ENCODE measurements at places on chromosomes 16 and 17.
A peak's percentile ranks its signal among the peaks of the same experiment; 100 is the strongest.

DNA sequence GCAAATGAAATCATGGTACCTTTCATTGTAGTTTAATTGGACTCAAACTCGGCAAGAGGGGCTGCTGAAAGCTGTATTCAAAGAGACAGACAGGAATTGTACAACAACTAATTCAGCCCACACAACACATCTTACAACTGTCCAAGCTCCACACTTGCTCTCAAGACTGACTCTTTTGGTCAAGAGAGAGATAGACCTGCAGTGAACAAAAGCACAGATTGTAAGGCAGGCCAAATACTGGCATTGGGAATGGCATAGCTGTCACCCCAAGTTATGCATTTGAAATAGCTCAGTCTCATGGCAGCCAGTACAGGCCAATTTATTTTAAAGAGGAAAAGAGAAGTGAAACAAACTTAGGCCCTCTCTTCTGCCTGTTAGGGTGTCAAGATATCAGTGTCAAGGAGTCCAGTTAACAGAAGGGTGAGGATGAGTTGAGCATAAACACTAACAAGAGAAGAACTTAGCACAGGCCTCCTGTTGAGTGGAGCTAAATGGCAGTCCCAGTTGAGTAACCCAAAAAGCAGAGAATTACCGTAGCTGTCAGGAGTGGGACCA, 215.7 kb downstream of the IRX3 start:
- DNase-seq = no peak

- no peak for DNase-seq
These were observed 16.6 kb downstream of the TXNDC11 start for GRCh38 chr16:11726008-11726407.

- no peak for DNase-seq
These were observed at the start of gene GH2 for GRCh38 chr17:63881935-63882601. Gene GH2, minus strand, starts transcription at chr17:63881944. Its CDS starts 143 bp downstream, at chr17:63881801.

- DNase-seq = no peak
These were observed 23.1 kb upstream of the TMEM97 start for GRCh38 chr17:28295677-28296578.

GRCh38 chr16:83599789-83600462, 207.9 kb upstream of the HSBP1 start:
- DNase-seq = no peak

GRCh38 chr16:588639-588888, 1.3 kb upstream of the RAB40C start:
- no peak for DNase-seq

- no peak for DNase-seq
These were observed 83.2 kb downstream of the RPGRIP1L start for GRCh38 chr16:53620476-53620875.

- no peak for DNase-seq
These were observed 29.6 kb upstream of the SHISA9 start for GRCh38 chr16:12871784-12872183.

- no peak for DNase-seq
These were observed 244.9 kb downstream of the CA10 start for GRCh38 chr17:51913491-51914205.

DNA sequence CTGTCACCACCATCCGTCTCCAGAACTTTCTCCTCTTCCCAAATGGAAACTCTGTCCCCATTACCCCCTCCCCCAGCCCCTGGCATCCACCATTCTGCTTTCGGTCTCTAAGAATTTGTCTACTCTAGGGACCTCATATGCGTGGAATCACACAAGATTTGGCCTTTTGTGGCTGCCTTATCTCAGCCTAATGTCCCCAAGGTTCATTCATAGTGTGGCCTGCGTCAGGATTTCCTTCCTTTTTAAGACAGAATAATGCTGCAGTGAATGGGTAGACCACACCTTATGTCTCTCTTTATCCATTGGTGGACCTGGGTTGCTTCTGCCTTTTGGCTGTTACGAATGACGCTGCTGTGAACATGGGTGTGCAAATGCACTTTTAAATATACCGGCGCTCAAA, 139.7 kb upstream of the PLCG2 start:
- no peak for DNase-seq

- DNase-seq = no peak
These were observed 291.1 kb downstream of the FOXL1 start for GRCh38 chr16:86869288-86870022.

GRCh38 chr17:70099294-70099693, 24.3 kb downstream of the KCNJ16 start:
- DNase-seq = no peak

- DNase-seq = no peak
These were observed 4.8 kb downstream of the NEK8 start for GRCh38 chr17:28733346-28733745.

GRCh38 chr17:55708175-55708974, 14.3 kb downstream of the TMEM100 start:
- DNase-seq = no peak

- peak; percentile 57 for DNase-seq
These were observed at the start of the genes NPLOC4 and TSPAN10 for GRCh38 chr17:81636505-81637288. Gene NPLOC4, minus strand, starts transcription at chr17:81637112. Its CDS starts 182 bp downstream, at chr17:81636930. Gene TSPAN10, plus strand, starts transcription at chr17:81637196. Its CDS starts 5,217 bp downstream, at chr17:81642413.

DNA sequence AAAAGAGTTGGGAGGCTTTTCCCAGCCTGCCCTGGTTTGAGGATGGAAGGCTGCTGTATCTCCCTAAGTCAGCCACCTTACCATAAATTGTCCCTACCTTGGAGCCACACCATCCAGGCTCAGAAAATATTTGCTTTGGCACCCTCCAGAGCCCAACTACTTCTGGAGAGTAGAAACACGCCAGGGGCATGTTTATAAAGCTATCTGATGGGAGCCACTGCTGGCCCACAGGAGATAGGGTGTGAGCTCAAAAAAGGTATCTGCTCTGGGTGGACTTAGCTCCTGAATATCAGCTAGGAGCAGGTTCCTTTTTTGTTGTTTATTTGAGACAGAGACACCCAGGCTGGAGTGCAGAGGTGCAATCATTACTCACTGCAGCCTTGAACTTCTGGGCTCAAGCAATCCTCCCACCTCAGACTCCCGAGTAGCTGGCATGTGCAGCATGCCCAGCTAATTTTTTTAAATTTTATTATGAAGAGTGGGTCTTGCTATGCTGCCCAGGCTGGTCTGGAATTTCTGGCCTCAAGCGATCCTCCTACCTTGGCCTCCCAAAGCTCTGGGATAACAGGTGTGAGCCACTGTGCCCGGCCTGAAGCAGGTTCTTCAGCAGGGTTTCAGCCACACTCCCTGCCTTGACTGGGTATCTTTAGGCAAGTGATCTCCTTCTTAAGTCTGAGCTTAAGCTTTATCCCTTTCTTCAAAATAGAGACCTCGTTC, 147.1 kb downstream of the SALL1 start:
- DNase-seq = no peak
